ENCODE measurements at places on chromosomes 16 and 17.

GRCh38 chr17:65545705-65546523, 15.5 kb downstream of the AXIN2 start:
- DNase-seq: no peak

- DNase-seq: no peak
Observed at GRCh38 chr17:2138318-2138717, 83.4 kb downstream of the HIC1 start.

DNA sequence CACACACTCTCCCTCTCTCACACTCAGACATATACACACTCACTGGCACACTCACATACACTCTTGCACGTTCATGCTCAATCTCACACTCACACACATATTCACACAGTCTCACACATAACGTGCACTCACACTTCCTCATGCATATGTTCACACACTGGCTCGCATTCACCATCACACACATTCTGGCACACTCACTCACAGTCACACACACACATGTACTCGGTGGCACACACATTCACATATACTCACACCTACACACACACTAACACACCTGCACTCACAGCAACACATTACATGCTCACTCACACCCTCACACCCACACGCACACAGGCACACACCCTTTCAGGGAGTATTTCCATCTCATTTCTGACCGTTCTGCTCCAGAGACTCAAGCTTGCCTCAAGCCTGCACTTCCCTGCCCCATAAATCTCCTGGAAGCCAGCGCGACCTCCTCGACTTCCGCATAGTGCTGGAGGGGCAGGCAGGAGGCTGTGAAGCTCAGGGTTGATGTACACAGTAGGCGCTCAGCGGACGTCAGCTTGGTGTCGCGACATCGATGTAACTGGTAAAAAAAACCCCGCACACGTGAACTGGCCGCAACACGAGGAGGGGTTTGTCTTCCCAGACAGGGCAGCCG, 66.7 kb upstream of the FOXF1 start:
- DNase-seq: no peak

DNA sequence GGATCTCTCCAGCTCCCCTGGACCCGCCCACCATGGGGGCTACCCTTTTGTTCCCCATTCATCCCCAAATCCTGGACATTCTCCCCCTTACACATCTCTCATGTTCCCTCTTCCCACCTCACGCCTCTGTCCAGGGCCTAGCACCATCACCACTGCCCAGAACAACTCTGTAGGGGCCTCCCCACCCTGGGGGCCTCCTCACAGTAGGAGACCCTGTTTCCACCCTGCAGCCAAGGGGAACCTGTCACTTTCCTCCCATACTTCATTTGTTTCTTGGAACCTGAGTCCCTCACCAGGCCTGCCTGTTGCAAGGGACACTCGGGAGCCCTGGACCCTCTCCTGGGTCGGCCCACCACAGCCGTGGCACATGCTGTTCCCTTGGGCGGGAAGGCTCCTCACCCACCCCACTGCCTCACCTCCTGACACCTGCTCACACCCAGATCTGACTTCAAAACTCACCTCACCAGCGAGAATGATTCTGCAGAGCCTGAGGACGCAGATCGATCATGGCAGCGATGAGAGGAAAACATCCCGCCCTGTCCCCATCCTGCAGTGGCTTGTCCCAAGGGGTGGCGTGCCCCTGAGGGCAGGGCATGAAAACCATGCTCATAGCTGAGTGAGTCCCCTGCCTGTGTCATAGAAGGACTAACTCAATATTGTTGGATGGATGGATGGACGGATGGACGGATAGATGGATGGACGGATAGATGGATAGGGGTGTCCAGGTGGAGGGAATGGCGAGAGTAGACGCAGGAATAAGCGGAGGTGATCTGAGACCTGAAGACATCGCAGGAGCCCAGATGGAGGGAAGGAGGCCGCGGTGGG, 6.8 kb upstream of the RASD1 start:
- no peak for DNase-seq

DNA sequence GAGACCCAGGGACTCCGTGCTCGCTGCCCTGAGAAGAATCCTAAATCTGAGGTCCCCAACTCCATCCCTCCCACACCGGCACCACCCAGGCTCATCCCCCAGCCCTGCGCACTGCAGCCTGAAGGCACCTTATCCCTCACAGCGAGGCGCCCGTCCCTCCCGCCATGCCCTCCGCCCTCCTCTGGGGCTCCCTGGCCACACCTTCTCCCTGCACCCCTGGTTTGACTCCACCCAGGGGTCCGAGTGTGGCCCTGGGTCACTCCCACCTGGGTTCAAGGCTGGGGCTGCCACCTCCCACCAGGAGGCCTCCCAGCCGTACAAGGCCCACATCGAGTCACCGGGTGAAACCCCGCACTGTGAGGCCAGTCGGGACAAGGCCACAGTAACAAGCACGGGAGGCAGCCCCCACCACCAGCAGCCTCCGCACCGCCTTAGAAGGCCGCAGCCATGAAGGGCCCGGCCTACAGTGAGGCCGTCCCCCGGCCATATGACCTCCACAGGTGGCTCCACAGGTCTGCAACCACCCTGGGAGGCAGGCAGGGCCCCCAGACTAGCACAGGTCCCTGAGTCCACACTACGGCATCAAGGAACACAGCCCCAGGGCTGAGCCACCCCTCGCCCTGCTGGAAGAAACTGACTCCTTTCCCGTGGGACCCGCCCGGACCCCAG, 8.3 kb downstream of the HAGH start:
- no peak for DNase-seq

GRCh38 chr16:83542491-83542890, 265.3 kb upstream of the HSBP1 start:
- DNase-seq: no peak

- no peak for DNase-seq
Observed at GRCh38 chr17:74892013-74892841, 1.2 kb downstream of the FADS6 start.

- no peak for DNase-seq
Observed at GRCh38 chr16:11734025-11734652, 8.5 kb downstream of the TXNDC11 start.

- DNase-seq: no peak
Observed at GRCh38 chr17:61404663-61404912, 4.9 kb downstream of the TBX2 start.

DNA sequence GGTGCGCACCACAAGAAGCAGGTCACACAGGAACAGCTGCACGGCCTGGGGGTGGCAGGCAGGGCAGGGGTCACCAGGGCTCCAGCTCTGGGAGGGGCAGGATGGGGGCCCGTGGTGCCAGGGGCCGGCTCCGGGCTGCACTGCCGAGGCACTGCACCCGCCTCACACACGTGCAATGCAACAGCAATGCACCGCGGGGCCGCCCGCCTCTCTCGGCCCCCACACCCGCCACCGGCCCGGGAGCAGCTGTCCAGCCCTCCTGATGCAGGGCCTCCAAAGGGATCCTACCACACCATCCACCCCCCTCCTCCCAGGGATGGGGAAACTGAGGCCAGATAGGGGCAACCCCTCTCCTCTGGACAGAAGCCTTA, 23.1 kb downstream of the SREBF1 start:
- DNase-seq: no peak

- DNase-seq: no peak
Observed at GRCh38 chr17:27849474-27850185, 43.5 kb downstream of the LYRM9 start.

- no peak for DNase-seq
Observed at GRCh38 chr16:56353054-56353921, 72.1 kb downstream of the AMFR start.

DNA sequence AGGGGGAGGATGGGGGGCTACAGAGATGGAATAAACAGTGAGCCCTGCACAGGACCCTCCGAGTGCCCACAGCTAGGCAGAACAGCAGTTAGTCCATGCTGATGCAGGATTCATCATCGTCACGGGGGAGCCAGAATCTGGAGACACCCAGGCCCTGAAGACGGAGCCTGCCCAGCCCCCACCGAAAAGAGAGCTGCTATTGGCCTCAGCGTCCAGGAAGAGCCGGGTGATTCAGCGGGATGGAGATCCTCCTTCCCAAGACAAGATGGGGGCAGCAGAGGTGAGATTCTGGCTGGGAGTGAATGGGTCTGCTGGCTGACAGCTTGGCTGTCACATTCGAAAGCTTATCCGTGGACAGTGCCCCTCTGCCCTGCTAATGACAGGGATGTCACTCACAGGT, 133.6 kb upstream of the CRHR1 start:
- DNase-seq: no peak

GRCh38 chr17:46756081-46756735, 62.3 kb downstream of the WNT3 start:
- DNase-seq: no peak

DNA sequence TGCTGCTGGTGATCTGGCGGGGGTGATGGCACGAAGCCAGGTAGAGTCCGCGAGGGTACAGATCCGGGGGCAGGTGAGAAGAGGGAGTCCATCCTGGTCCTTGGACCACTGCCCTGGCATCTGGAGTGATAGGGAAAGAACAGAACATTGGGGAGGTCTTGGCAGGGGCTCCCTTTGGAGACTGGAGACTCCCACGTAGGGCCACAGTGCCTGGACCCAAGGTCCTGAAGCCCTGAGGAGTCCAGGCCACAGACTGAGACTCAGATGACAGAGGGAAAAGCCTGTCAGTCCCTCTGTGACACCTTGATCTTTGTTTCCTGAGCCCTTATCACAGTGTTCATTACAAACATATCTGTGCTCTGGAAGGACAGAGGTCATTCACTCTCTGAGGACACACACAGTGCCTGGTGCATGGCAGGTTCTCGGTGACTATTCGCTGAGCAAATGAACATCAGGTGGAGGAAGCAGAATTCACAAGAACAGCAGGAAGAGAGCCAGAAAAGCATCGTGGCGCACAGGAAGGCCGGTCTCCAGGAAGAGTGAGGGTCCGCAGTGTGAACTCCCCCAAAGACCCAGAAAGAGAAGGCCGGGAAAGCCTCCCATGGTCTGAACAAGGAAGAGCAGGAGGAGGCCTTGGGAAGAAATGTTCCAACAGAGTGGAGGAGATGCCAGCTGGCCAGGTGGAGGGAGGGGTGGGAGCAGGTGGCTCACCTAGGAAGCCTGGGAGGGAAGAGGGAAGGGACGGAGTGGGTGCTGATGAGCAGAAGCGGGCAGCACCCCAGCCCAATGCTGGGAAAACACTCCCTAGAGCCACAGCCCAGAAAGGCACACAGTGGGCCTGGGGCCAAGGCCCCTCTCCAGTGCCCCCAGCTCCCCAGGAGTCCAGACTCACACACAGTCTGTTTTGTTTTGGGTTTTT, 20.5 kb downstream of the PEMT start:
- no peak for DNase-seq

- DNase-seq: peak; percentile 86
Observed at GRCh38 chr17:19386051-19386929, 700 bp downstream of the MFAP4 start.

- peak; percentile 84 for DNase-seq
Observed at GRCh38 chr17:46727572-46728348, 90.7 kb downstream of the WNT3 start.

DNA sequence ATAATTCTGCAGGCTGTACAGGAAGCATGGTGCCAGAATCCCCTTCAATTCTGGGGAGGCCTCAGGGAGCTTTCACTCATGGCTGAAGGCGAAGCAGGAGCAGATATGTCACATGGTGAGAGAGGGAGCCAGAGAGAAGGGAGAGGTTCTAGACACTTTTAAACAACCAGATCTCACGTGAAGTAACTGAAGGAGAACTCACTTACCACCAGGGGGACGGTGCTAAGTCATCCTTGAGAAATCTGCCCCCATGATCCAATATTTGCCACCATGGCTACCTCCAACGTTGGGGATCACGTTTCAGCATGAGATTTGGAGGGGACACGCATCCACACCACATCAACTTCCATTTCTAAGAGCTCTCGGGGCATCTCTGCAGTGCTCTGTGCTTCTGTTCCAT, 37.4 kb upstream of the GNA13 start:
- DNase-seq: no peak

- peak; percentile 63 for DNase-seq
Observed at GRCh38 chr17:61409301-61410112, 9.9 kb downstream of the TBX2 start.

- no peak for DNase-seq
Observed at GRCh38 chr16:27993587-27993986, 69.9 kb downstream of the GSG1L start.

DNA sequence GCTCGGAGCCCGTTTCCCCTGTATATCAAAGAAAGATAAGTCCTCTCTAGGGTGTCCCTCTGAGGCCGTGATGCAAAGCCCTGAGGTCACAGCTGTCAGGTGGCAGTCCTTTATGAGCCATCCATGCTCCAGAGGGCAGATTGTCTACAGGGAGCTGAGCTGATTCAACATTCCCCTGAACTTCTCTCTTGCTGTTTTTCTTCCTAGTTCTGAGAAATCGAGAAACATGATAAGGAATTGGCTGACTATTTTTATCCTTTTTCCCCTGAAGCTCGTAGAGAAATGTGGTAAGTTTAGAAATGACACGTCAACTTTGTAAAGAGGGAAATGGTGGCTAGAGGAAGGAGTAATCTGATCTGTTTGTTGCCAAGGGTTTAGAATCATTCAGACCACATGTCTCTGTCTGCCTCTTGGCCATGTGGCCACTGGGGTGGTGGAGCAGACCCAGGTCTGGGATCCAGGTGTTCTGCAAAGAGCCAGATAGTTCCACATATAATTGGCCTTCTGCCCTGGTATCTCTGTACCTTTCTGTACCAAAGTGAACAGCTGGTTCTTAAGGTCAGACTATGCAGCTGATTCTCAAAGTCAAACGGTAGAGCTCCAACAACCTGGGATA, 3.5 kb downstream of the CTNS start:
- DNase-seq: peak; percentile 28

DNA sequence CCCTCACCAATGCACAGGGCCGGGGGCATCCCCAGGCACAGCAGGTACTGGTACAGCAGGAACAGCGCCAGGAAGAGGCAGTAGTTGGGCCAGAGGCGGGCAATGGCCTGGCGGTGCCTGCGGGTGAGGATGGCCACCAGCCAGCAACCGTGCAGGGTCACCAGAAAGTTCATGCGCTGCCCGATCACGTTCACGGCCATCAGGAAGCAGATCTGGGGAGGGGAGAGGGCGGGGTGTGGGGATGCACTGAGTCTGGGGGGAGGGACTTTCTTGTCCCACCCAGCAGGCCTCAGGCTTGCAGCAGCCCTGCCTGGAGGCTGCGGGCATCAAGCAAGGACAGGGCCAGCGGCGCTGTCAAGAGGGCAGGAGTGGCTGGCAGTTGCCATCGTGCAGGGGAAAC, 25.4 kb downstream of the CTU2 start:
- DNase-seq: no peak

DNA sequence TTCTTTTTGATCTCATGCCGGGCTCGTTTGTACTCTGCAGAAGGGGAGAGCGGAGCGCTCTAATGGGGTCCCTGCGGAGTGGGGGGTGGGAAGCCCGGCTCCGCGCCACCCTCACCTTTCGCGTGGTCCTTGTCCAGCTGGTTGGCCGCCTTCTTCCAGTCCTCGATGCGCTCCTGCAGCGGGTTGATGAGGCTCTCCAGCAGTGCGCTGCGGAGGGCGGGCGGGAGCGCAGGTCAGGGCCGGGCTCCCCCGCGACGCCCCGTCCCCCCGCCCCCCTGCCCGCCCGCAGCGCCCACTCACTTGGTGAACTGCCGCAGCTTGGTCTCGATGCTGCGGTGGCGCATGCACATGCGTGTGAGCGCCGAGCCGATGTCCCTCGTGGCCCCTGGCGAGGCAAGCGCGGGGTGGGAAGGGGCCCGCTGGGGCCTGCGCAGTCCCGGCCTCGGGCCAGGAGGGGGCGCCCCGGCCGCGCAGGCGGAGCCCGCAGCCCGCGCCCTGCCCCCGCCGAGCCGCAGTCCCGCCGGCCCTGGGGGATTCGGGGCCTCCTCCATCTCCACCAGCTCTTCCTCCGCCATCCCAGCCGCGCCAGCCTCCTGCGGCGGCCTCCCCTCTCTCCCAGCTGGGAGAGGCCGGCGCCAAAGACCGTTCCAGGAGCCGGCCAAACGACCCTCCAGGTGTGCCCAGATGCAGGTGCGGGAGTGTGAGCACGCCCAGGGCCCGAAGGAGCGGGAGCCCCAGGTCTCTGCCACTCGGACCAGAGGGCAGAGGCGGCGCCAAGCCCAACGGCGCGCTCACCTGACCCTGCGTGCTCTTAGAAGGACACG, 6.0 kb downstream of the MTSS2 start:
- peak; percentile 23 for DNase-seq

All from fibroblast of skin of abdomen (primary cell).